ENCODE measurements at places on chromosomes 12 and 14.

DNA sequence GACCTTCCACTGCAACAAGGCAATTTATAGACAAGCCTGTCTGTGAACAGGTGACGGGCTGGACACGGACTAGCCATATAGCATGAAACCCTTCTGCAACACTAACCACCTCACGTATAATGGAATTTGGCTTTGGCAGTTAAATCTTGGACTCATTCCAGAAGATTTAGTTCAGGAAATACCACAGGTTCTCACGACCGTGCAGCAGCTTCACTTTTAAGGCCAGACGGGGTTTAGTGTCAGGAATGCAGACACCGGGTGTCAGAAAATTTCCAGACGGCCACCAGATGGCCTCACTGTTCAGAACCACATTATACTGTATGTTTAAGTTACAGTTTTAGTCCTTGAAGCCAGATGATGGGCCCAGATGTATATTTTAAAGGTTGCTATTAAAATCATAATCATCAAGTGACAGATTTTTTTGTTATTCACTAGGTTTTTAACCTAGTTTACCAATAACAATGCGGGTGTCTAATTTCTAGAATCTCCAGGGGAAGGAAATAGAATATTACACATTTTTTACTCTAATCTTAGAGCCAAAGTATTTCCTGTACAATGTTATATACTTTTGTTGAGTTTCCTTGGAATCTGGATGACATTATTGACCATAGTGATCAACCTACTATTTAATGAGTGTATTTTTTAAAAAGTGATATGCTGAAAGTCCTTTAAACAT lies 90.5 kb upstream of the TMPO start:
- DNase-seq: no peak

DNA sequence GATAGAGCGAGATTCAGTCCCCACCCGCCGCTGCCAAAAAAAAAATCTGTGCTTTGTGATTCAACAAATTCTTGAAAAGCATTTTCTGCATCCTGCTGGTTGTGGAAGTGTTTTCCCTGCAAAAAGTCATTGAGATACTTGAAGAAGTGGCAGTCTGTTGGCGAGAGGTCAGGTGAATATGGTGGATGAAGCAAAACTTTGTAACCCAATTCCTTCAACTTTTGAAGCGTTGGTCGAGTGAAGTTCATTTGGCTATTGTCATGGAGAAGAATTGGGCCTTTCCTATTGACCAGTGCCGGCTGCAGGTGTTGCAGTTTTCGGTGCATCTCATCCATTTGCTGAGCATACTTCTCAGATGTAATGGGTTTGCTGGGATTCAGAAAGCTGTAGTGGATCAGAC lies 20.9 kb downstream of the SRGAP1 start:
- DNase-seq: no peak

GRCh38 chr12:32983968-32984367 lies 87.4 kb upstream of the PKP2 start:
- no peak for DNase-seq

DNA sequence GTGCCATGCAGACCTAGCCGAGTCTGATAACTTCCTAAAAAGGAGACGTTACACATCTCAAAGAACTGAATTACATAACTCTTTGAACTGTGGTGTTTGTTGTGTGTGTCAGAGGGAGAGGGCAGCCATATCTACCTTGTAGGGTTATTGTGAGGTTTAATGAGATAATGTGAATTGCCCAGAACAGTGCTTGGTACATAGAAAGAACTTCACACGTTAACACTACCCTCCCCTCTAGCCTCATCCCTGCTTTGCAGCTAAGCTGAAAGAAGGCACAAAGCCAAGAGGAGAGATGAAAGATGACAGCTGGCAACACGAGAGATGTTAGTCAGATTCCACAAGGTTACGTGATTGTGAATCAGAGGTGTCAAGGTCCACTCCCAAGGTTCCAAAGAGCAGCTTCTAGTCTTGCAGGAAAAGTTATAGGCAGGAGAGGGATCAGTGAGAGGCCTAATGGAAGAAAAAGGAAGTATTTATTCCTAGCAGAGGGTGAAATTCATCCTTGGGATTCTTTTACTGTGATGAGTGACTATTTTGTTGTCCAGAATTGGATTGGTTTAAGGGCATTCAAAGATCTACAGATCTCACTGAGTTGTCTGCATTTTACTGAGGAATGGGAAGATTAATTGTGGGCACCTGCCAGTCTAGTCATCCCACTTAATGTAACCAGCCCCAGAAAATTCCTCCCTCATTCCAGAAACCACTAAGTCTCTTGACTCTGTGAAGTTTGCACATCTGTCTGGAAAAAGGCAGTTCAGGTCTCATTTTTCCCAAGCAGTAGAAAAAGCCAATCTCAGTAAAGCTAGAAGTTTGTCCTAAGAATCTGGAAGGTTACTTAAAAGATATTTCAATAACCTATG lies 25.9 kb upstream of the WNK1 start:
- DNase-seq: no peak

DNA sequence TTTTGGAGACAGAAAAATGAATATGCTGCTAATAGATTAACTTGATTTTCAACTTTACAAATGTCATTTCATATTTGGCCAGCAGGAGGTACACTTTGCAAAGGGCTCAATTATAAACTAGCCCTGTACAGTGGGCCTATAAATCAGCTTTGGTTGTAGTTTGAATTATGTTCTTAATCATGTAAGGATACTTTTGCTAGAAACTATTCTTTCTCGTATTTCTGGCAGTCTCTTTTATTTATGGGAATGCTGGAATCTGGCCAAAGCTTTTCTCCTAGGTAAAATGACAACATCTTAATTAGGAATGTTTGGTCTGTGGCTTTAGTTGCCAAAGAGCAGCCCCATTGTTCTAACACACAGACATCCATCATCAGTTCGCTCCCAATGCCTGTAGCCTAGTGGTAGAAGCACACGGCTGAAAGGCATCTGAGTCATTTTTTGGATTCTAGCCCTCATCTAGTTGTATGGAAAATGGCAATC lies 1322.3 kb upstream of the SEL1L start:
- DNase-seq: no peak
